ENCODE measurements at places on chromosomes 5 and 9.

DNA sequence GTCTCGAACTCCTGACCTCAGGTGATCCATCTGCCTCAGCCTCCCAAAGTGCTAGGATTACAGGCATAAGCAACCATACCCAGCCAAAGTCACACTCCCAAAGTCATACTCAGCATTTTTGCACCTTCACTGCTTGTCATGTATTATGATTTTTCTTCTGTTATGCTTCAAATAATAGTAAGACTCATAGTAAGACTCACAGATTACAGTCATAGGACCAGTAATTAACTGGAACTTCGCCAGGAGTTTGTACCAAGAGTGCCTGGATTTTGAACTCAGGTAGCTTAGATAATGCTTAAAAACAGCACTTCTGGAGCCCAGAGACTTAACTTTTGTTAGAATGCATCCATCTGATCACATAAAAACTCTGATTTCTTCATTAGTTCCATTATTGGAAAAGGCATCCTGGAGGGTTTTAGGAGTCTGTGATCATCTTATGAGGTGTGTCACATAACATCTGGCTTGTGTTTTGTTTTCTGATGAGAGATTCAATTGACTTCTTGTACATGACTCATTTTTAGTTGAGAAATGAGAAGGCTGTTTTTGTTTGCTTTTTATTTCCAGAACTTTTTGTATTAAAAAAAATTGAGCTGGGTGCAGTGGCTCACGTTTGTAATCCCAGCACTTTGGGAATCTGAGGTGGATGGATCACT, 131.5 kb downstream of the ADAMTS19 start:
- DNase-seq, result no peak
- H3K36me3 ChIP-seq, result no peaks in the 10 kb centered on the region
- H3K27ac ChIP-seq, result no peak overlapping the region
- H3K4me3 ChIP-seq, result no peak overlapping the region
- H3K4me1 ChIP-seq, result no peaks in the 10 kb centered on the region

GRCh38 chr9:14221558-14221957, 92.4 kb downstream of the NFIB start:
- DNase-seq, result no peak
- H3K36me3 ChIP-seq, result no peaks in the 10 kb centered on the region
- no peaks in the 10 kb centered on the region for H3K27me3 ChIP-seq

DNA sequence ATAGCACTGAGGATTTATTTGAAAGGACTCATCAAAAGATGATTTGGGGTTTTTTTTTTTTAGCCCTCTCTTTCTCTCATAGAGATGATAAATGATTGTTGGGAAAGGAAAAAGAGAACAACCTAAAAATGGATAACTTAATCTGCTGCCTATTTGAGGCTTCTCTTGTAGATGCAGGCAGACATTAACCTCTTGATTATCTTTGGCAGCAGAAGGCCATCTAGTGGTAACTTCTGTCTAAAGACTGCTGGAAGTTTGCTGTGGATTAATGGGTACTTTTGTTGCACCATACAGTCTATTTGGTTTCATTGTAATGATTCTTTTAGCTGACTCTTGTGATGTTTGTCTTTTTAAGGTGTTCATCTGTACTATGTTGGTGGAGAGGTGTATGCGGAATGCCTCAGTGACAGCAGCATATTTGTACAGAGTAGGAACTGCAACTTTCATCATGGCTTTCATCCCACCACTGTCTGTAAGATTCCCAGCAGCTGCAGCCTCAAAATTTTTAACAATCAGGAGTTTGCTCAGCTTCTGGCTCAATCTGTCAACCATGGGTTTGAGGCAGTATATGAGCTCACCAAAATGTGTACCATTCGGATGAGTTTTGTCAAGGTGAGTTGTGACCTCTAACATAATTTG, 18.8 kb downstream of the SMIM32 start:
- no peaks in the 10 kb centered on the region for H3K4me1 ChIP-seq
- no peak overlapping the region for H3K4me3 ChIP-seq
- no peaks in the 10 kb centered on the region for H3K36me3 ChIP-seq
- H3K27ac ChIP-seq, result no peak overlapping the region
- DNase-seq, result no peak

GRCh38 chr9:134221273-134222017, 57.1 kb upstream of the RNU6ATAC start:
- H3K27ac ChIP-seq, result no peak overlapping the region
- H3K4me3 ChIP-seq, result no peak overlapping the region
- peak; percentile 23 for DNase-seq
- H3K27me3 ChIP-seq, result no peaks in the 10 kb centered on the region
- H3K4me1 ChIP-seq, result peaks cover 33% of the 10 kb centered on the region

- no peak for DNase-seq
- peaks cover 9% of the 10 kb centered on the region for H3K27me3 ChIP-seq
- no peak overlapping the region for H3K27ac ChIP-seq
- no peaks in the 10 kb centered on the region for H3K36me3 ChIP-seq
- no peaks in the 10 kb centered on the region for H3K4me1 ChIP-seq
- no peak overlapping the region for H3K4me3 ChIP-seq
These were observed 50.6 kb upstream of the CLK4 start for GRCh38 chr5:178677429-178677828.

DNA sequence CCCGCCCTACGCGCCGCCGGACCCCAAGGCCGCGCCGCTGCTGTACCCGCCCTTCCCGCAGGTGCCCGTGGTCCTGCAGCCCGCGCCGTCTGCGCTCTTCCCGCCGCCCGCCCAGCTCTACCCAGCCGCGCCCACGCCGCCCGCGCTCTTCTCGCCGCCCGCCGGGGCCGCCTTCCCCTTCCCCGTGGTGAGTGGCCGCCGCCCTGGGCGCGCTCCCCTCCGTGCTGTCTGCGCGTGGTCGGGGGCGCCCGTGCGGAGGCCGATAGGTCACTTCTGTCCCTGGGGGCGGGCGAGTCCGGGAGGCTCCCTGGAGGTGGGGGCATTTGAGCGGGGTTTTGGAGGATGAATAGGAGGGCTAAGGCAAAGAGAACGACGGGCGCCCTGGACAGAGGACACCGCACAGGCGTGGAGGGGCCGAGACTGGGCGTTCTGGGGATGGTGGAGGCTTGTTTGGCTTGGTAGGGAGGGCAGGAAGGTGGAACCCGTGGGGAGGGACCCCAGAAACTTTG, 9.6 kb downstream of the PRRT1B start:
- H3K36me3 ChIP-seq, result no peaks in the 10 kb centered on the region
- no peak overlapping the region for H3K27ac ChIP-seq
- DNase-seq, result no peak
- no peak overlapping the region for H3K4me3 ChIP-seq
- peaks cover 49% of the 10 kb centered on the region for H3K27me3 ChIP-seq

DNA sequence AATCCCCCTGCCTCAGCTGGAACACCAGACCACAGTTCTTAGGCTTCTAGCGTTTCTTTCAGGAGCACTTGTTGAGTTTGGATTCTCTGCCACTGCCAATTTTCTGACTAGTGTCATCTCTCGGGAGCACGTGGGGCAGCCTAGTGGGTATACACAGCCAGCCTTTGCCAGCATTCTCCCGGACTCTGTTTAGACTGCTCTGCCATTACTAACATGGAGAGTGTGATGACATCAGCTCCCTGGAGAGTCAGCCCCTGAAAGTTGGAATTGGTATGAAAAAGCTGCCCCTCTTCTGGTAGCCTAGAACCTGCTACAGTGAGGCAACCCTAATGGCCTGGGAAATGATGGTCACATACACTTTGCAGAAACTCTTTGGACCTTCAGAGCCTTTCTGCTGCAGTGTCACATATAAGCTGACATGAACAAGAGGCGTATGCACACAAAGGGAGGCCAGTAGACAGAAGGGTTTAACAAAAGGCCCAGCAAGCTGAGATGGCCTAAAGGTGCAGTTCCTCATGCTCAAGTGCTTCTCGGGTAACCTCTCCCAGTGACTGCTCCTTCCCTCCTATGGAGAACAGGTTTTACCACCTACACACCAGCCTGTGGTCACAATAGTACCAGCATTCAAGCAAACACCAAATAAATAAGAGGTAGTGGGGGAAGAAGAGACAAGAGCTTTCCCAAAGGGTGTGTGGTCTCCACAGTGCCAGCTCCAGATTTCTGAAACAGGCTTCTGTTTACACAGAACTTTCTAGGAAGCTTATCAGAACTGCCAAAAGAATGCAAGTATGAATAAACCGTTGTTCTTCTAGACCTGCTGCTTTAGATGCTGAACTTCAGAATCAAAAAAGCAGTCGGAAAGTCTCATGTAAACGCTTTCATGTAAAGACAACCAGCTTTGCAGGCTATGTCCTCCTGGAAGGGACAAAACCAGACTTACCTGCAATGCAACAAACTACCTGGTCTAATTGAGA, 16.5 kb downstream of the SPACA9 start:
- DNase-seq, result no peak
- H3K27me3 ChIP-seq, result no peaks in the 10 kb centered on the region
- H3K4me1 ChIP-seq, result no peaks in the 10 kb centered on the region
- H3K4me3 ChIP-seq, result no peak overlapping the region
- no peak overlapping the region for H3K27ac ChIP-seq

GRCh38 chr5:123610665-123611405, 98.9 kb downstream of the CSNK1G3 start:
- no peak for DNase-seq
- no peak overlapping the region for H3K4me3 ChIP-seq
- H3K4me1 ChIP-seq, result peaks cover 6% of the 10 kb centered on the region
- peaks cover 27% of the 10 kb centered on the region for H3K36me3 ChIP-seq

GRCh38 chr5:125476901-125477585, 730.6 kb upstream of the ZNF608 start:
- H3K4me1 ChIP-seq, result no peaks in the 10 kb centered on the region
- H3K36me3 ChIP-seq, result no peaks in the 10 kb centered on the region

- no peaks in the 10 kb centered on the region for H3K4me1 ChIP-seq
- no peak overlapping the region for H3K27ac ChIP-seq
- H3K27me3 ChIP-seq, result peaks cover 62% of the 10 kb centered on the region
- no peaks in the 10 kb centered on the region for H3K36me3 ChIP-seq
These were observed 81.8 kb upstream of the NEURL1B start for GRCh38 chr5:172559004-172559932.

GRCh38 chr5:68383888-68384310, 168.3 kb downstream of the PIK3R1 start:
- H3K4me3 ChIP-seq, result no peak overlapping the region
- H3K27me3 ChIP-seq, result no peaks in the 10 kb centered on the region
- H3K4me1 ChIP-seq, result no peaks in the 10 kb centered on the region
- H3K27ac ChIP-seq, result no peak overlapping the region
- DNase-seq, result no peak

- no peak overlapping the region for H3K4me3 ChIP-seq
- H3K36me3 ChIP-seq, result peaks cover 29% of the 10 kb centered on the region
- no peak overlapping the region for H3K27ac ChIP-seq
- no peaks in the 10 kb centered on the region for H3K27me3 ChIP-seq
These were observed 260.6 kb downstream of the DENND1A start for GRCh38 chr9:123669346-123669745.

- peak; percentile 42 for DNase-seq
- no peak overlapping the region for H3K4me3 ChIP-seq
- no peaks in the 10 kb centered on the region for H3K27me3 ChIP-seq
- H3K27ac ChIP-seq, result no peak overlapping the region
- H3K36me3 ChIP-seq, result no peaks in the 10 kb centered on the region
- H3K4me1 ChIP-seq, result no peaks in the 10 kb centered on the region
These were observed 273.7 kb downstream of the PBX3 start for GRCh38 chr9:126020836-126021235.

DNA sequence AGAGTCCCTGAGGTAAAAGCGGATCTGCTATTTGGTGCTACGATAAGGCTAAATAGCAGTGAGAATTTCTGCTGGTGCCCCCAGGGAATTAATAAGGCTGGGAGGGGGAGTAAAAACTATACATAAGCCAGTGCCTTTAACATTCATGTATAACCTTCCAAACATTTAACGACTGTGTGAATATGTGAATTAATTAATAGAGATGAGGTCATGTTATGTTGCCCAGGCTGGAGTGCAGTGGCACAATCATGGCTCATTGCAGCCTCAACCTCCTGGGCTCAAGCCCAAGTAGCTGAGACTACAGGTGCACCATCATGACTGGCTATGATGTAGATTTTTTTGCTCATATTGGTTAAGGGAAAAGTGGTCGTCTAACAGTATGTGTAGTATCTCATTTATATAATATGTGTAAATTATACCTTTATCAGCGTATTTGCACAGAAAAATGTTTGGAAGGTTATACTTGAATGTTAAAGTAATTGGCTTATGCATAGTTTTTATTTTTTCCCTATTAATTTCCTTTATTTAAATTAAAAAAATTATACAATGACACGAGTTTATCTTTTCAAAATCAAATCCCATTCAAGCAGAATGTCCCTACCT, 64.6 kb downstream of the EHMT1 start:
- no peak for DNase-seq
- no peaks in the 10 kb centered on the region for H3K27me3 ChIP-seq
- peak overlapping the region; percentile 79 for H3K27ac ChIP-seq
- no peaks in the 10 kb centered on the region for H3K36me3 ChIP-seq

DNA sequence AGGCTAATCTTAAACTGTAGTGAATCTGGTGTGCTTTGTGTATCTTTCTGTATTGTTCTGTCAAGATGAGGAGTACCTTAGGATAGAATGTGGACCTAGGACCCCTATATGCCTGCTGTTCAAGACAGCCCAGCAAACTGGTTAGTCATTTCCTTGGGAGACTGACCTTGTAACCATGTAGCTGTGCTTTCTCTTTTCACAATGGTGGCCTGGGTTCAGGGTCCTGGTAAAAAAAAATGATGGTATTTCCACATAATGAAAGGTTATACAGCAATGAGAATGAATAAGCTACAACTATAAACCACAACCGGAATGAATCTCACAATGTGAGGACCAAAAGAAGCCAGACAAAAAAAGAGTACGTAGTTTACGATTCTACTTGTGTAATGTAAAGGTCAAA, 36.4 kb upstream of the F2RL1 start:
- H3K36me3 ChIP-seq, result no peaks in the 10 kb centered on the region
- no peak for DNase-seq
- peaks cover 4% of the 10 kb centered on the region for H3K4me1 ChIP-seq
- peak overlapping the region; percentile 61 for H3K27ac ChIP-seq
- H3K27me3 ChIP-seq, result no peaks in the 10 kb centered on the region

- H3K27me3 ChIP-seq, result no peaks in the 10 kb centered on the region
- no peak for DNase-seq
- peaks cover 100% of the 10 kb centered on the region for H3K36me3 ChIP-seq
- no peaks in the 10 kb centered on the region for H3K4me1 ChIP-seq
These were observed 30.2 kb downstream of the WDR36 start for GRCh38 chr5:111122398-111122797.

GRCh38 chr9:109317979-109318741, 2.7 kb downstream of the EPB41L4B start:
- no peak overlapping the region for H3K27ac ChIP-seq
- peaks cover 54% of the 10 kb centered on the region for H3K27me3 ChIP-seq
- H3K4me1 ChIP-seq, result peaks cover 19% of the 10 kb centered on the region
- DNase-seq, result no peak
- no peaks in the 10 kb centered on the region for H3K36me3 ChIP-seq

- H3K36me3 ChIP-seq, result no peaks in the 10 kb centered on the region
- no peaks in the 10 kb centered on the region for H3K4me1 ChIP-seq
These were observed 400.2 kb downstream of the EFNA5 start for GRCh38 chr5:107270561-107270960.

All from spleen (tissue), 13 donors.